ENCODE measurements at places on chromosomes 2 and 18.

DNA sequence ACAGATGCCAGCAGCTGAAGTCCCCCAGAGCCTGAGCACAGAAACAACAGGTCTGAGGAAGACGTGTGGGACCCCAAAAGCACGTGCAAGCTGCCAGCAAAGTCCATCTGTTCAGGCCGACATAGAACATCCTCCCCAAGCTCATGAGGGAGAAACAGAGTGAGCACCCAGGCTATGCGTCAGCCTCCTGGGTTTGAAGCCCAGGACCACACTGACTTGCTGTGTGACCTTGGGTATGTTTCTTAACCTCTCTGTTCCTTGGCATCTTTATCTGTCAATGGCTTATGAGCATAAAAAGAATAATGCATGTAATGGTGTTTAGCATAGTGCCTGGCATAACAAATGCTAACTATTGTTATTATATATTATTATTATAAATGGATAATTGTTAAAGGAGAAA, 40.3 kb downstream of the COL4A4 start:
- no peak for DNase-seq

GRCh38 chr2:227932403-227932802, 61.0 kb downstream of the DAW1 start:
- DNase-seq = no peak

DNA sequence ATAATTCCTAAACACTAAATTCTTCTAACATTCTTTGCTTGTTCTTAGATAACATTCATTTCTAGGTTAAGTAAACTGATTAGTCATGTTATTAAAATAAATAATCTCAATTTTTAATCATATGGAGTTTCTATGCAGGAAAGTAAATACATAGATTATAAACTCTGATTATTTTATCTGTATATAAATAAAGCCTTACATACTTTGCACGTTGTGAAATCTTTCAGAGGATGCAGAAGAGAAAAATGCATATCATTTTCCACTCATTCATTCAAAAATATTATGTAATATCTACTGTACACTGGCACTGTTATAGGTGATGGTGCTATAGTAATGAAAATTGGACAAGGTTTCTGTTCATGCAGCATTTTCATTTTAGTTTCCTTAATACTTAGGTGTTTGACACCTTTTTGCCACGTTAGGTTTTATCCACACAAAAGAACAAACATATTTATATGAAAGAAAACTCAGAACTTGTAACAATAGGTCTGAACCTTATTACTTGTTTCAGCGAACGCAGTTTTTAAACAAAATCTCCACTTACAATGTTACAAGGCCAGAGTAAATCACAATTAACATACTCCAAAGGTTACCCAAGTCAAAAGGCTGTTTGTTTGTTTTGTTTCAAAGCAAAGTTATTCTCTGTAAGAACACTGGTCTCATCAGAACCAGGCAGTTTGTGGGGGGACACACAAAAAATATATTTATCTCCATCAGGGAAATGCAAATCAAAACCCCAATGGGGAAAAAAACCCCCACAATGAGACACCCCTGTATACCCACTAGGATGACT, 27.4 kb downstream of the ADAM17 start:
- no peak for DNase-seq

DNA sequence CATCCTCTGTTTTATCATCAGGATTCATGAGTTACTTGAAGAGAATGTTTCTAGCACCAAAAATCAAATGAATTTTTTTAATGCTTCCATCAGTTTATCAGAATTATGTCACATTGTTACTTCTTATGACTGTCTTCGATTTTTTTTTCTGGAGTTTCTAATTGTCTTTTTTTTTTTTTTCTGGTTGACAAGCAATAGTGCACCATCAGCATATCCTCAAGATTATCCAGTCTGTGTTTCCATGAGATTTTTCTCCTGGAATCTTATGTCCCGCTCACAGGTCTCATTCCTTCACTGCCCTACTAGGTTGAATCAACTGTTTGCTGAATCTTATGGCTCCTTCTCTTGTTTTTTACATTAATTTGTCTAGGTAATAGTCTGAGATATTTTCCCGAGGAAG, 16.0 kb downstream of the R3HDM1 start:
- no peak for DNase-seq

Data from activated CD8-positive, alpha-beta memory T cell treated with anti-CD3 and anti-CD28 coated beads for 24 hours (primary cell).